ENCODE measurements at places on chromosomes 3 and 15.

DNA sequence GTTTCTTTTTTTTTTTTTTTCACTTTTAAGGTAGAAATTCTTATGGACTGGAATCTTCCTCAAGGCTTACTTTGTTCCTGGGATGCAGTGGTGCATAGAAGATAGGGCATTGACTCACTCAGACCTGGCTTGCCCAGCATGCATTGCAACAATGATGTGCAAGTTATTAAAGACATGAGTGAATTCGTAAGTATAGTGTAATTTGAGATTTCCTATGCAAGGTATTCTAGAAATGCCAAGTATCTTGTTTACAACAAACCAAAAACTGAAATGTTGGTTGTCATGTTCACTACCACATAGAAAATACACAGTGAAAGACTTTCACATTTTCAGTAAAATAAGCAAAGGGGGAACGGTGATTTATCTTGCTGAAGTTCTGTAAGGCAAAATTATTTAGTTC, 56.5 kb upstream of the FNDC3B start:
- DNase-seq, result no peak

- DNase-seq, result peak; percentile 19
Observed at GRCh38 chr3:32334675-32335074, 57.0 kb upstream of the CMTM7 start.

DNA sequence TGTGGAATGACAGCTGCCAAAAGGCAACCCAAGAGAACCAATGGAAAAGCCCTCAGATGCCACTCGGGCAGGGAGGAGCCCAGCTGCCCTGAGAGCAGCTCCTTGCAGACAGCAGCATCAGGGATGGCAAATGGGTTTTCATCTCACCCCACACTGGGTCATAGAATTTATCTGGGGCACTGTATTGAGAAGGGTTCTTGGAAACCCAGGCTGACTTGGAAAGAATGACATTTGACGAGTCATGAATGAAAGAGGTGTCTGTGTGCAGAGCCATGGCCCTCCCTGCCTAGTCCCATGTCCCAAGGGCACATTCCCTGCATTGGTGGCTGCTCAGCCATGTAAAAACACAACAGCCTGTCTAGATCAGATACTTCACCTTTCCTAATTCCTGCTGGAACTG, 157.9 kb upstream of the BHLHE40 start:
- DNase-seq, result no peak

- no peak for DNase-seq
Observed at GRCh38 chr15:43941555-43941954, 114.8 kb downstream of the WDR76 start.

DNA sequence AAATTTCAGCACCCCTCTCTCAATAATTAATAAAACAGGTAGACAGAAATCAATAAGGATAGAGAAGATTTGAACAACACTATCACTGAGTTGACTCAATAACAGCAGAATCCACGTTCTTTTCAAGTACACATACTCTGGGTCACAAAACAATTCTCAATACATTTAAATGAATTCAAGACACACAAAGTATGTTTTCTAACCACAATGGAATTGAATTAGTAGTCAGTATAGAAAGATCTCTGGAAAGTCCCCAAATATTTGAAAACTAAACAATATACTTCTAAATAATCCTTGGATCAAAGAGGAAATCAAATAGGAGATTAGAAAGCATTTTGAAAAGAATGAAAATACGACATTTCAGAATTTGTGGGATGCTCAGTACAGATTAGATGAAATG, 40.0 kb downstream of the TKT start:
- DNase-seq, result no peak

- no peak for DNase-seq
Observed at GRCh38 chr3:3316521-3316920, 137.0 kb upstream of the CRBN start.

- DNase-seq, result no peak
Observed at GRCh38 chr15:100650685-100651084, 48.3 kb downstream of the ASB7 start.

DNA sequence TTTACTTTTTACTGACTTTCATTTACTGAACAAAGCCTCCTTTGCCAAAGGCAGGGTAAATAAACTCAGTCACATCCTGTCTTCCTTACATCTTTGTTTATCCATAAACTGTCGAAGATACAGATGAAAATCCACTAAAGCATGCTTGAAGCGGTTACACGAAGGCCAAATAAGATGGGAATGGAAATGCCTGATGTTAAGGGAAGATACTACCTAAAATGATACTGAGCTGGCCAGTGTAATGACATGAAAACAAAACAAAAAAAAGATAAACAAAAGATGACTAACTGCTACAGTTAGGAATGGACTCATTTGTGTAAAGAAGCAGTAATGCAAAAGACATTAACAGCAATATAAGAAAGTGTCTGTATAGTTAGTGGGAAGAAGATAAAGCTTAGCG, 114.7 kb upstream of the ADAMTS9 start:
- no peak for DNase-seq

DNA sequence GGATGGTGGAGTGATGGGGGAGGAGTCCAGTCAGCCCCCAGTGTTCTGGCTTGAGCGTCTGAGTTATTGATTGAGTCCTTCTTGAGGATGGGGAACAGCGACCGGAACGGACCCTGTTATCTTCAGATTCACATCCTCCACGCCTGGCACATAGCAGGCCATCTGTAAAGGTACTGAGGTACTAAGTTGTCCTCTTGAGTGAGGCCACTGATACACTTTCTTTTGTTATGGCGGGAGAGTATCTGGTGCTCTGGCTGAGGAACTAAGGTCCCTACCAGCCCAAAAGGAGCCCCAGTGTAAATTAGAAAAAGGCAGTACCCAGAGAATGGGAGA, 16.7 kb upstream of the HRH1 start:
- DNase-seq, result no peak

DNA sequence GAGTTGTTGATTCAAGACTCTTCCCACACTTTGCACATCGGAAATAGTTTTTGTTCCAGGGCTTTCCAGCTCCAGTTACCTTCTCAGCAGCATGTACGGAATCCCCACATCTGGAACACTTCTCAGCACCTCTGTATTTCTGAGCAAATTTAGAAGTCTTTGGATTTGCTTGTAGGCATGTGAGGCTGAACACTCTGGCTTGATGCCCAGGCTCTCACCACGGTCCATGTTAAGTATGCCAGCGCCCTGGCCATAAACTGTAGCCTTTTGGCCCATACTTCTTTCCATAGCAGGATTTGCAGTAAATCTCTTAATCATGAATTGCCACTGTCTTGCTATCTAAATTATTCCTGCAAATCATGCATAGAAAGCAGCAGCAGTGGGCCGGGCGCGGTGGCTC, 24.4 kb downstream of the ATP2C1 start:
- no peak for DNase-seq

DNA sequence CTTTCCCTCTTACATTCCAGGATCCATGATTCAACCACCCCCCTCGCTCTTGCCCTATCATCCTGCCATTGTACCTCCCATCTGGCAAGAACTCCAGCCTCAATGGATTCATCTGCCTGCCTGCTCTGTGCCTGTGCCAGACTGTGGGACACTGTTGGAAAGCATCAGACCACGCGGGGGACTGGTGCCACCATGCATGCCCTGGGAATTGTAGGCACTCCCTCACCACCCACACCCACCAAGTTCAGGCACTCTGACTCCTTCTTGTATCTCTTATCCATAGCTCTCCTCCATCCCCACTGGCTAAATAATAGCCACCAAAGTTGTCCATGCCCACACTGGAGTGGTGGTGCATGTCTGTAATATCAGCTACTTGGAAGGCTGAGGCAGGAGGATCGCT, 143.8 kb downstream of the TPRA1 start:
- no peak for DNase-seq

- no peak for DNase-seq
Observed at GRCh38 chr3:122055215-122055614, at the start of gene CD86. Gene CD86, plus strand, starts transcription at chr3:122055362. Its CDS starts 128 bp downstream, at chr3:122055490.

DNA sequence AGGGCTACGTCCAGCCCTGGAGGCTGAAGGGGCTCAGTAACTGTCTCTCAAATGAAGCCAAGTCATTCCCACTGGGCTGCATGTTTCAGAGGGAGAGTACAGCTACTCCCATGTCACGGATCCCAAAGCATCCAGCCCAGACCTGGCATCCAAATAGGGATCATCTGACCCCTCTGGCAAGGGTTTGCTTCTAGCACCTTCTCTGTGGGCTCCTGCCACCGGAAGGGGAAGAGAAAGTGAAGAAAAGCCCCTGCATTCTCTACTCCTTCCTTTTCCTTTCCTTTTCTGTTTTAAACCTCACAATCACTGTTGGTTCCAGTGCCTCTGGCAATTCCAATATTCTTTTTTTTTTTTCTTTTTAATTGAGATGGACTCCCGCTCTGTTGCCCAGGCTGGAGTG, 64.5 kb upstream of the CTSH start:
- DNase-seq, result no peak

GRCh38 chr3:170159459-170159858, 22.1 kb downstream of the PHC3 start:
- no peak for DNase-seq

GRCh38 chr3:112394003-112394640, 61.2 kb downstream of the CD200 start:
- no peak for DNase-seq

DNA sequence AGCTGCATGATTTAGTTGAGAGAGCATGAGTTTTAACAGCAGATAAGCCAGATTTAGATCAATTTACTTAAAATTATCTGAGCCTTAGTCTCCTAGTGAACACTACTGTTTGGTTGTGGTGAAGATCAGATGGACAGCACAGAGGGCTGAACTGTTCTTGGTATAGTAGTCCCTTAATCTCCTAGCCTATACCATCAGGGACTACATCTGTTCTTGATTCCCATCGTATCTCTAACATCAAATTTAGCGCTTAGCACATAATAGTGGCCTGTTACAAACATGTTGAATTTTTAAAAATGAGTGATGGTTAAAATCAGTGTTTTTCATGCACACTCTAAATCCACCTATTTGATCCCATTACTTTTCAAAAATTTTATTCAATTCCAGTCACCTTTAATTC, 507.7 kb downstream of the GRM7 start:
- no peak for DNase-seq

DNA sequence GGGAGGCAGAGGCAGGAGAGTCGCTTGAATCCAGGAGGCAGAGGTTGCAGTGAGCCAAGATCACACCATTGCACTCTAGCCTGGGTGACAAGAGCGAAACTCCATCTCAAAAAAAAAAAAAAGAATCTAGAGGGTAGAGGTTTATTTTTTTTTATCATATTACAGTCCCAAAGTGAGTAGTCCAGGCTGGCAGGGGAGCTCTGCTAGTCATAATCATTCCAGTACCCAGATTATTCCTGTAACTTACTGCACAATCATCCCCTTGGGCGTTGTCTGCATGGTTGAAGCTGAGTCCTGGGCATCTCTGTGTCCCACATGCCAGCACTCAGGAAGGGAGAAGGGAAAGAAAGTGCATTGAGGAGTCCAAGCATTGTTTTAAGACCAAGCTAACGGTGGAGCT, 8.5 kb downstream of the CRELD1 start:
- DNase-seq, result no peak

- no peak for DNase-seq
Observed at GRCh38 chr3:76034649-76035048, 249.3 kb upstream of the ZNF717 start.

GRCh38 chr15:39695793-39696192, 86.8 kb downstream of the FSIP1 start:
- no peak for DNase-seq

GRCh38 chr3:70179111-70179510, 133.3 kb downstream of the MDFIC2 start:
- DNase-seq, result no peak

DNA sequence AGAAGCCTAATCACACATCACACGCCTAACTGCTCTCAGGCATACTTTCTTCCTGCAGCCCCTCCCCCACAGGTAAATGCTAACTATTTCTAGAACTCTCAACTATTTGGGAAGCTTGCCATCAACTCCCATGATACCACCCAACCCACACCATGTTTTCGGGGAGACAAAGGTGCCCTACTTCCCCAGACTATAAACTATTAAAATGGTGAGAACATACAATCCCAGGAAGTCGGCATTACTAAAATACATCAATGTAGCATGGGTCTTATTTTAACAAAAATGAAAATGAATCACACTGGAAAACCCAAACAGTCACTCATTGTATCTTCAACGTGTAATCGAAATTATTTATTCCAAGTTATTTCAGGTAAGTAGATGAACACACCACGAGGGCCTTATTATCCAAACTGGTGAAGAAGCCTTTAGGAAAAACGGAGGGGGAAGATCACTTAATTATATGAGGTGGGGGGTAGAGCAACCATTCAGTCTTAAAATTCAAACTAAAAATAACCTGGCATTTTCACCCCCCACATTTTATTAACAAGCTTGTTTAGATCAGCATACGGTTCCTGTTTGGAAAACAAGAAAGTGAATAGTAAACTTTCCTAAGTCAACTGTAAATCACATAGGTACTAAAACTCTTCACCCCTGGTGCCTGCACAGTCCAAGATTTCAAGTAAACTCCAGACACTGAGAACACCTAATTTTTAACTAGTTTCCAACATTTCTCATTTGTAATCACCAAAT, 1.9 kb downstream of the TBL1XR1 start:
- no peak for DNase-seq

DNA sequence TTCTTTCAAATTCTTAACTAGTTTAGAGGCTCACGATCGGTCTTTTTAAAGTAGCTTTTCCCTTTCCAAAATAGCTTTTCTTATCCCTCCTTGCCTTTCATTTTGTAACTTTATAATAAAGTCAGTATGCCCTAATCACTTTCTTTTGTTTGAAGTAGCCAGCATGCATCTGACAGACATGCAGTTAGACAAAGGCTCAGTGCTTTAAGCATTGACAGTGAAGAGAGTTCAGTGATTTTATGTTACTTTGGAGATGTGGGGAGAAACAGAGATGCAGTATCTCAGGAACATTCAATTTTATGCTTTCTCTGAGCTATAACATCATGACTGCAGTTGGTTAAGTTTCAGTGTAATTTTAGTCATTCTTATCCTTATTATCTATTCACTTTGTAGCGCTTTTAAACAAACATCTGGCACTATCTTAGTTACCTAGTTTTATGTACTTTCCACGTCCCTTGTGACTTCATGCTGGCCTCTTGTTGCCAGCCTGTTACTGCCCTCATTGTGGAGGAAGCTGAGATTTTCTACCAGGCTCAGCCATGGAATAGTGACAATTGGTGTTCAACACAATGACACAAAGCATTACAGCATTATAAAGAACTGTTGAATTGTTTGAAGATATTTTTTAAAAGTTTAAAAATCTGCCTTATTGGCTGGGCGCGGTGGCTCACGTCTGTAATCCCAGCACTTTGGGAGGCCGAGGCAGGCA, 90.3 kb downstream of the AKAP13 start:
- no peak for DNase-seq

- DNase-seq, result no peak
Observed at GRCh38 chr3:194373899-194374298, 4.4 kb upstream of the LRRC15 start.

GRCh38 chr3:62201438-62202035, 171.8 kb downstream of the FEZF2 start:
- no peak for DNase-seq

DNA sequence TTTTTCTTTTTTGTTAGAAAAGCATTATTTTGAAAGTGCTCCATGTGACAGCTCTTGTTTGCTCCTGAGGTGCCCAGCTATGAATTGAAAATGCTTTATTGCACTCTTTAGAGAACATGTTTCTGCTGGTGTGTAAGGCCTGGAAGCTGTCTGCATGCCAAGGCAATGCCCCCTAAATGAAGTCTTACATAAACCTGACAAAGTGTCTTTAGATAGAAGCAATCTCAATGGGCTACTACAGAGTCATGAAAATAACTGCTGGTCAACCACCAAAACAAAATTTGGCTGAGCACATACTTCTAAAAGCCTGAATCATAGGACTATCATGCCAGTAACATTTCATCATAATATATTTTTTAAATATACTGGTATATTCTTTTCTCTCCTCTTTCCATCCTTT, 178.7 kb downstream of the THRB start:
- DNase-seq, result no peak
